IMR-90 (cell line): ENCODE measurements at places on chromosomes 2 and 18.

DNA sequence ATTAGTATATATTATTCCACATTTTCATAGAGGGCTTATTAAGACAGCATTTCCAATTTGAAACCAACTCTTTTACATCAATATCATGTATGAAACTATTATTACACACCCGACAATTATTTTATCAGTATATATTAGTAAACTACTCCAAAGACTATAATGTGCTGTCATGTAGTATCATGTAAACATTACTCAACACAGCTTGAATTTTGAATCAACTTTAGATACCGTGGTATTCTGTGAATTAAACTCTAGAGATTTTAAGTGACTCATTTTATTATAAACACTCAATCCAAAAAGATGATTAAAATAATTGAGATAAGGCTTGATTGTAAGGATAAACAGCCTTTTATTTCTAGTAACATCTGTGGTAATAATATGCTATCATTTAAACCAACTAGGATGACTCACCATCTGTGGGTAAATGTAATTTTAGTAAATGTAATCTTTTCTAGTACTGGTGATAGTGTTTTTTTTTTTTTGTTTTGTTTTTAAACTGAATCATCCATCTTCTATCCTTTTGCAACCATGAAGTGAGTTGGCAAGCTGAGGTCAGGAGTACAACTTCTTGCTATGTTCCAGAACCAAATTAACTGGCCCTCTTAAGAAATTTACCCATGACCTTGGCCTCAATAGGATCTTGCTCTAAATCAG lies 144.3 kb upstream of the SMAD7 start:
- H3K27ac ChIP-seq: no peak overlapping the region
- peaks cover 7% of the 10 kb centered on the region; the same call in 1 of the 2 replicates for H3K36me3 ChIP-seq
- 0 out of 2 replicates have a peak, but pooled peaks cover 1% of the 10 kb centered on the region for H3K27me3 ChIP-seq

GRCh38 chr2:7765236-7765635 lies 848.0 kb downstream of the RNF144A start:
- no peak overlapping the region for H3K27ac ChIP-seq
- no peaks in the 10 kb centered on the region for H3K4me1 ChIP-seq
- no peaks in the 10 kb centered on the region for H3K36me3 ChIP-seq
- H3K27me3 ChIP-seq: no peaks in the 10 kb centered on the region
- DNase-seq: no peak

DNA sequence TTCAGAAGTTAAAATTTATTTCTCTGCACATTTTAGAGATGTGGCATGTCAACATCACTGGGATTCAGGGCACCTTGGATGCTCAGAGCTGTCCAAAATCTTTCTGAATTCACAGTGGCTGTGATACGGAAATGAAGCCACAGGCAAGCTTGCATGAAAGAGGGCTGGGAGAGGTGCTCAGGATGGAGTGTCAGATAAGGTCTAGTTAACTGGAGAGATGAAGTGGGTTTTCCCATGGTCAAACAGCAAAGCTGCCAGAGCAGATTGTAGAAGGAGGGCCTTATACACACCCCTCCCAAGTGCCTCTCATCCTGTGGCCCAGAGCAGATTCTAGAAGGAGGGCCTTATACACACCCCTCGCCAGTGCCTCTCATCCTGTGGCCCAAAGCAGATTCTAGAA lies 286.8 kb upstream of the PXDN start:
- H3K27ac ChIP-seq: no peak overlapping the region
- H3K4me1 ChIP-seq: no peaks in the 10 kb centered on the region
- H3K36me3 ChIP-seq: no peaks in the 10 kb centered on the region
- H3K4me3 ChIP-seq: no peak overlapping the region

GRCh38 chr2:167860082-167860481 lies 387.3 kb downstream of the STK39 start:
- no peaks in the 10 kb centered on the region for H3K27me3 ChIP-seq
- H3K4me3 ChIP-seq: no peak overlapping the region
- H3K27ac ChIP-seq: no peak overlapping the region
- no peaks in the 10 kb centered on the region for H3K4me1 ChIP-seq
- H3K36me3 ChIP-seq: no peaks in the 10 kb centered on the region

DNA sequence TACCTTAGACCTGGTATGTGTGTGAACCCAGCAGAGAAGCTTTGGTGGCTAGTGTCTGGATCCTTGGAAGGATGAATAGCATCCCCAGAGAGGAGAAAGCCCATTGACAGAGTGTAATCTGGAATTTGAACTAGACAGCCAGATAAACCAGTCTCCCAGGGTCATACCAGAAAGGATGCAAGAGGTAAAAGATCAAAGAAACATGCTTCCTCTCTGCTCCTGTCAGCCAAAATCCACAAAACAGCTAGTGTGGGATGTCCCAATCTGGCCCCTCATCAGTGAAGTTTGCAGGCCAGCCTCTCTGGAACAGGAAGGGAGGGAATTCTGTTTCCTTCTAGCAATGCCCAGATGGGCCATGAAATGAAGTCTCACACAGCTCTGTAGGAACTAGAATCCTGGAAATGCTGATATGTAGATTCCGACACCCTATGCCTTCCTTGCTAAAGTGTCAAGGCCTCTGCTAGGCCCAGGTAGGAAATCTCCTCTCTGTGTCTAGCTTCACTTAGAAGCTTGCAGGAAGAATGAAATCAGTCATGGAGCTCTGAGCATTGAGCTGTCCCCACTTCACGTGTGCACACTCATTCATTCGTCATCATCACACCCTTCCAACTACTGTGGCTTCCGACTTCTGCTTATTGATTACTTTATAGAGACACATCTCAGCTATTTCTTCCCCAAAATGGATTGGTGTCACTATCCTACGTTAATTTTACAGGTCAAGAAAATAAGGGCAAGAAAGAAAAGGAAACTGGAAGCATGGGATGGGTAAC lies 38.0 kb downstream of the EVA1A start:
- no peak overlapping the region for H3K4me3 ChIP-seq
- no peak overlapping the region for H3K27ac ChIP-seq
- no peaks in the 10 kb centered on the region for H3K27me3 ChIP-seq
- H3K36me3 ChIP-seq: peaks cover 7% of the 10 kb centered on the region

GRCh38 chr2:133393895-133394294 lies 174.4 kb downstream of the NCKAP5 start:
- no peak overlapping the region for H3K27ac ChIP-seq
- no peak overlapping the region for H3K4me3 ChIP-seq
- H3K36me3 ChIP-seq: no peaks in the 10 kb centered on the region
